ENCODE measurements at places on chromosomes 12 and 14.

GRCh38 chr14:38291681-38292467 is 36.0 kb upstream of the CLEC14A start:
- DNase-seq, result no peak

DNA sequence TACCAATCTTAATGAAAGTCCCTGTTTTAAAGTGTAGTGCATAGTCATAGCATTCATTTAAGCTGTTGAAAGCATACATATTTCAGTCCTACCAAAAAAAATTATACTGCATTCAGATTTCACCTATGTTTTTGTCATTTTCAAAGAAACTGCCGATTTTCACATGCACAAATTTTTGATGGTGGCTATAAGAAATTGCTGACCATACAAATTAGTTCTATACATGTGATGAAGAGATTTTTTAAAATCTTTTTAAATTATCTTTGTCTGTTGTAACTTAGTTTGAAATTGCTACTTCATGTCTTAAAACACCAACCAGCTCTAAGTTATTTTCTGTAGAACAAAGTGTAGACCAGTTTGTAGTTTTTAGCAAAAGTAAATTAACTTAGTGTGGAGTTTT is 3.5 kb upstream of the GTF2A1 start:
- no peak for DNase-seq

DNA sequence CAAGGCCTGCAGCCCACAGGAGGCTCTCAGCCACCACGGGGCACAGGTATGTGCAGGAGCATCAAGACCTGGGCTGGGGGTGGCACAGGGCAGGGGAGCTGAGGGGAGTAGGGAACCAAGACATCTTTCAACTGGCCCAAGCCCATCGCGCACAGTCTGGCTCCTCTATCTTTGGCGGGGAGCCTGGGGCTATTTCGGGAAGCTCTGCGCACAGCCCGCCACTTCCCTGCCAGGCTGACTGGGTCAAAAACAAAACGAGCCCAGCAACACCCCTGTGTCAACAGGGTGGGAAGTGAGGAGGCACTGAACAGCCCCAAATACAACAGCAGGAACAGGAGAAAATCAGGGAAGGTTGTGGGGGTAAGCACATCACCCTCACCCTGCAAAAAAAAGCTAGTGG is 83.9 kb downstream of the ARL6IP4 start:
- no peak for DNase-seq

- DNase-seq, result no peak
These were observed 79.5 kb downstream of the SLC25A47 start for GRCh38 chr14:100402631-100403030.

DNA sequence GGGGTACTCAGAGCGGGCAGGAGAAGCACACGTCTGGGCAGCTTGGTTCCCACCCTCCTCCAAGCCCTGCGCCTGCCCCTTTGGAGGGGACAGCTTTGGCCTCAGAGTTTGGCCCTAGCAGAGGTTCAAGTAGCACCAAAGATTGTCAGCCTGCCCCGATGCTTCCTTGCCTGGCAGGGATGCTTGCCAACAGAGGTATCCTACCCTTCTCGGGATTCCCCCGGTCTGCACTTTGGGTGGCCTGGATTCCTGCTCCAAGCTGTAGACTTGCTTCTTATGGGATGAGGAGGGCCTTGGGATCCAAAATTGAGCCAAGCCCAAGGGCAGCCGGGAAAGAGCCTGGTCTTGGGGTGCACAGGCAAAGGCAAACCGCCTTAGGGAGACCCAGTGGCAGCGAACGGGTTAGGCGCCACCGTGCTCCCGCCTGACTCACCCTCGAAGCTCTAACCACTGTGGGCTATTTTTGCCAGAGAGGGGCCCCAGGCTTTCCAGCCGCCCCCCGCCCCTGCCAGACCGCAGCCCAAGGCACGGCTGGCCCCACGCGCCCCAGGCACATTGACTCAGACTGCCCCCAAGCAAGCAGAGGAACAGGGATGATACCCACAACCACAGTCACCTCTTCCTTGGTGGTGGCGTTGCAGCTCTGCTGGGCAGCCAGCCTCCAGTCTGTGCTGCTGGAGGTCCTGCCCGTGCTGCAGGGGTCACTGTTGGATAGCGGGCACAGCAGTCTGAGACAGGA is 847 bp upstream of the WNT10B start:
- no peak for DNase-seq

GRCh38 chr12:123859035-123859434 is 96.9 kb downstream of the DNAH10 start:
- DNase-seq, result no peak

- DNase-seq, result no peak
These were observed 187.0 kb upstream of the FOXN3 start for GRCh38 chr14:89603938-89604480.

DNA sequence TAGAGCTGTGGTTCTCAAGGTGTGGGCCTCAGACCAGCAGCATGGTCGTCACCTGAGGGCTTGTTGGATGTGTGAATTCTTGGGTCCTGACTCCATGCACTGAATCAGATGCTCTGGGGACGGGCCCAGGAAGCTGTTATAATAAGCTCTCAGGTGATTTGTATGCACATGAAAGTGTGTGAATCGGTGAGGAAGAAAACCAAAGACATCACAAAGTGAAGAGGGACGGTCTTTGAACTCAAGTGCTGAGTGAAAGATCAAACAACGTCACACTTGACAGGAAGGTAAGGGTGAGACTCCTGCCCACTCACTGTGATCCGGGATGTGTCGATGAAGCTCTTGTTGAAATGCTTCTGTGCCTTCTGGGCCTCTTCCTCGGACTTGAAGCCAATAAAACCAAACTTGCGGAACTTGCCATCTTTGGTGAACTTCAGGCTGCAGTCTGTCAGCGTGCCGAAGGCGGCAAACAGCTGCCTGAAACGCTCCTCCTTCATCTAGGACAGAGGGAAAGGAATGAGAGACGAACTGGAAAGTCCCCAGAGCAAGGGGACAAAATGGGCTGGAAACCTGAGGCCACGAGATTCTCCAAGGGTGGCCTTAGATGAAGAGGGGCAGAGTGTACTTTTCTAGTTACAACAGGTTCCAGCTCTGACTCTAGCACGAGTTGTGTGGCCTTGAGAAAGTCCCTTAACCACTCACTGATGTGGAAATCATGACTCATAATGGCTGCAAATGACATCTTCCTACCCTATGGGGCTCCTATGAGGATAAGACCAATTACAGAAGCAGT is 4.0 kb downstream of the RBM19 start:
- no peak for DNase-seq

GRCh38 chr14:103692159-103692558 is 23.1 kb downstream of the XRCC3 start:
- DNase-seq, result no peak

- DNase-seq, result no peak
These were observed 65.3 kb downstream of the FOS start for GRCh38 chr14:75343911-75344310.

GRCh38 chr12:40643506-40643905 is 48.7 kb upstream of the CNTN1 start:
- DNase-seq, result no peak

DNA sequence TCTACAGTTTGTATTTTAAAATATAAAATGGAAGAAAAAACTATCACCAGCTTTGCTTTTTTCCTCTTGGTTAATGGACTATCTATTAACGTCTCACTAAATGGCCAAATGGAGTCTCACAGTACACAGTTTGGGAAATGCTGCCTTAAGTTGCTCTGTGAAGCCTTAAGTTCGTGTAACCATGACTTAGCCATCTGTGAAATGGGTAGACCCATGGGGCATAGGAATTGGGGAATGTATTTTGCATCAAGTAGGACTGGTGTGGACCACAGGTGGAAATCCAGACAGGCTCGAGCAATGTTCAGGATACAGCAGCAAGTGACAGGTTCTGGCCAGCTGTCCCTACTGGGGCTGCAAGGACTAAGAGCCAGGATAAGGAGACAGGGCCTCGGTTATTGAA is 4.8 kb downstream of the P2RX7 start:
- no peak for DNase-seq

DNA sequence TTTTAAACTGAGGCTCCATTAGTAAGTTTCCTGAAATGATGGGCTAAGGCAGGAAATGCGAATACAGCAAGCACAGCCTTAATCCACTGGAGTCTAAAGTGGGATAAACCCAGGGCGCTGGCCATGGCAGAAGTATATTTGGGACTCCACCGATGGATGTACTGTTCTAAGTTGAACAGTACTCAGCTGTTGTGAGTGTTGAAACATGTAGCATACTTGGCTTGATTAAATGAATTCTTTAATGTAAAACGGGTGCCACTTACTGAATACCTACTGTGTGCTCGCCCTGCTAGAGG is 996 bp downstream of the SSPN start:
- DNase-seq, result no peak

GRCh38 chr12:117053597-117054201 is 45.5 kb downstream of the TESC start:
- no peak for DNase-seq

DNA sequence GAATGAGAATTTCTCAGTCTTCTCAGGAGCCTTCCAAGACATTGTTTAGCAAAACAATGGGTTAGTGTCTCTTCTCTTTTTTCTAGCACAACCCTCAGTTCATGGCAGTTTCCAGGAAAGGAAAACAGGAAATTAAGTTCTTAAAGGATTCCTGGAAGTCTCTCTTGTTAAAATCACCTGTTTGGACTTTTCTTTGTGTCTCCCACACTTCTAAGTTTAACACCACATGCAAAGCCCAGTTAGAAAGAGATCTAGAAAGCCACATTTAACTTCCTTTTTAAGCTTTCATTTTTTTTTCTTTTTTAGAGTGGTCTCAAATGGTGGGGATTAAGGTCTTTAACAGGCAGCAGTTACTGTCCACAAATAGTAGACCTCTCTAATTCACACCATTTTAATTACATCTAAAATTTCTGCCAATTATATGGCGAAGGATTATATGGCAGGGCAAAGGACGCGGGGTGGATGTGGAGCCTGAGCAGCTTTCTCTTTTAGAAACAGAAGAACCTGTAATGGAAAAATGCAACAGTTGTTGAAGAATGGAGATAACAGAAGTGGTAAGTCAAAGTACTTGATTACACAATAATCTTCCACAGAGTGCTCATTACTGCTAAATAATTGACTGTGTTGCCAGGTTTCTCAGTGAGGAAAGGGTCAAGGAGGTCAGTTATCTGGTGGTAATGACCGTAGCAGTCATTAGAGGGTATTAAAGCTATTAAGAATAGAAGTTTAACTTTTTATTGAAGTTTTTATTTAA is 298.6 kb downstream of the AKAP6 start:
- no peak for DNase-seq

GRCh38 chr12:70402597-70402996 is 36.5 kb downstream of the KCNMB4 start:
- no peak for DNase-seq

GRCh38 chr14:31207287-31207754 is 272 bp downstream of the HECTD1 start:
- DNase-seq, result no peak

DNA sequence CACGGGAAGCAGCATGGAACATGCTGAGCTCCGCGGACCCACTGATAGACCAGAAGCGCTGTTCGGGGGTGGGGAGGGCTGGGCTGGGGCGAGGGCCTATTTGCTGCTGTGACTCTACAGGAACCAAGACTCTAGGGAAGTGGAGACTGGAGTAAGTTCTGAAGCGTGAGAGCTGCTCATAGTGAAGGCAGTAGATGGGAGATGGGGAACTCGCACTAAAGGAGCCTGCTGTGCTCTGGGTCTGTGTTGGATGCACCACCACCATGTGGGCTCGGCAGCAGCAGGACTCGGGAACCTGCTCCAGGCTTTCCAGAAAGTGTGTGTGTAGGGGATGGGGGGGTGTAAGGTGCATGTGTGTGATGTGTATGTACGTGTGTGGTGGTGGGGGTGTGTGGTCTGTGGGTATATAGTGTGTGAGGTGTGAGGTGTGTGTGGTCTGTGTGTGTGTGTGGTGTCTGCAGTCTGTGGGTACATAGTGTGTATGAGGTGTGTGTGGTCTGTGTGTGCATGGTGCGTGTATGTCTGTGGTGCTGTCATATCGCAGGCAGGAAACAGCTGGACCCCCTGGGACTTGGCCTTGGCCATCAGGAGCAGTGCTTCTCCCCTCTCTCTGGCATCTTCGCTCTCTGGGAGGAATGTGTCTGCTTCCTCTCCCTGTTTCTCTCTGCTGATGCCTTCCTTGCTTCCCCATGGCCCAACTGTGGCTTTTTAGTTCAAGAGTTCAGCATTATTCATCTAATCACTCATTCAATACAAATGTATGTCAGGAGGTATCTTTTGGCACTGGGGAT is 378.9 kb downstream of the FUT8 start:
- DNase-seq, result peak; percentile 44

GRCh38 chr12:68962877-68963855 is 30.2 kb upstream of the CPM start:
- no peak for DNase-seq

GRCh38 chr12:101634724-101635123 is 40.0 kb downstream of the MYBPC1 start:
- DNase-seq, result no peak

Data from pulmonary artery endothelial cell (primary cell).